RPMI7951 (cell line): ENCODE measurements at places on chromosomes 12 and 14.

- peak; percentile 76 for DNase-seq
Observed at GRCh38 chr12:53180931-53181645, 363 bp upstream of the CSAD start.

DNA sequence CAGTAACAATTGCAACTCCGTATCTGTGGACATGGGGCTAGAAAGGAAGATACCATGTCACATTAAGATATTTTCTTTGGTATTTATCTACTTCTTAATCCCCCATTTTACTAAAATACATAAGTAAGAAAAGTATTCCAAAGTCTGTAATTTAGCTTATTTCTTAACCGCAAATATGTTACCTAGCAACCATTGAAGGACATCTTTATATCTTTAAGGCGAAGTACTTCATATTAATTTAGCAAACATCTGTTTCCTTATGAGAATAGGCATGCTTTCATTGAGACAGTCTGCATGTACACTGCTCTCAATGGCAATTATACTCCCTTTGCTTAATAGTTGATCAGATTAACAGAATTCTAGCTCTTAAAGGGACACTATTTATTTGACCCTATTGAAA is 88.8 kb downstream of the NAV3 start:
- no peak for DNase-seq

GRCh38 chr14:23523229-23524016 is 28.1 kb downstream of the ZFHX2 start:
- DNase-seq = no peak

DNA sequence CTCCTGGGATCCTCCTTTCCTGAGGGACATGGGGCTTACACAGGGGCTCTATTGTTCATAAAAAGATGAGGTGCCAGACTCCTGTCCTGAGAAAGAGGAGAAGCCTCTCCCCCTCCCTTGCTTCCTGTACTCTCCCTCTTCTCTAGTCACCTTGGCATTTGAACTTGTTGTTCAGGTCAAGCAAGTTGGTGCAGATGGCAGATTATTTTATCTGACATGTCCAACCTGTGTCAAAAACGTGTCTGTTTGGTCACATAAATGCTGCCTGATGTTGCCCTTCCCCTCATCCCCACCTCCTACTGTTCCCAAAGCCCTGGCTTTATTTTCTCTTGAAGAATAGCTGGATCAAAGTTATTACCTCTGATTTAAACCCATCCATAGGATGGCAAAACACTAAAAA is 154.8 kb downstream of the TMX1 start:
- no peak for DNase-seq

DNA sequence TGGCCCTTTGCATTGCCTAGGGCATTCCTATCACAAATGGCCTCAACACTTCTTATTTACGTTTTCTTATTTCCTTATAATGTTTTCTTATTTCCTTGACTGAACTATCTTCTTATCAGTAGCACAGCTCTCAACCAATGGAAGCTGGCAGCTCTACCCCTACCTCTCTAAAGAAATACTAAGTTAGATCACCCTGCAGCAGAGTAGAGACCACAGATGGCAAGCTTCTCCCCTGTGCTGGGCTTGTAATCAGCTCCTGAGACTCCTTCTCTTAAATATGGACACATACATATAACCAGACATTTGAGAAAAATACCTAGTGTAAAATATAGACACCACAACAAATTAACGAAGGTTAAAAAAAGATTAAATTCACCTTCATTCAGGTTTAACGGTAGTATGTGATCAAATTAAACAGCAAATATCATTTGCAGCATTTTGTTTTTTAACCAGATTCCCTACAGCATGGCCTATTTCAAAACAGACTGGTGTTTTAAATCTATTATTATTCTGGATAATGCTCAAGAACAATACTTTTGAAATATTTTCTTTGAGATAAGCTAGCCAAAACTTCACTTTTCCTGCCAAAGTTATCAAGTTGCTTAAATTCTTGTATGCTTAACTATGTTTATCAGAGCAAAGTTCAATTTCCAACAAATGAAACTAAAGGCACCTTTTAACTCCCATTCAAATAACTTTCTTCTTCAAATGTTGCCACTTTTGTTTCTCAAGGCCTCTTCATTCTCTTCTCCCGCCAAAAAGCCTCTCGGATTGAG is 54.3 kb downstream of the SLC41A2 start:
- DNase-seq = no peak

DNA sequence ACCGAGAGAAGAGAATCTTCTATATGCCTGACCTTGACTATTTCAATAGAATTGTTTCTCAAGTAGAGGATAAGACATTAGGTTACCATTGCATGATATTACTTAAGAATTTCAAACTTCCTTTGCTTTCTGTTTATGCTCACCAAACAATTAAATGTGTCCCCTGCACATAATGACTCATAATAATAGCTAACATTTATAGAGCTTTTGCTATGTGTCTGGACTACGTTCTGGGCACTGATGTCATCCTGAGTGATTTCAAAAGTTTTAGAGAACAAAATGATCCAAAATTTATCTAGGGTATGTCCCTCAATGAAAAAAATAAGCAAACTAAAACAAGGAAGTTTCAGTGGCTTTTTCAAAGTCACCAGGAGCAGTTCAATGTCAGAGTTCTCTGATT is 38.8 kb downstream of the SLC15A5 start:
- no peak for DNase-seq
